ENCODE measurements at places on chromosomes 5 and 9.
A peak's percentile ranks its signal among the peaks of the same experiment; 100 is the strongest.

GRCh38 chr5:133783481-133783880 lies 171.1 kb upstream of the FSTL4 start:
- no peaks in the 10 kb centered on the region for H3K4me1 ChIP-seq
- 0 out of 2 replicates have a peak, but pooled peaks cover 4% of the 10 kb centered on the region for H3K27me3 ChIP-seq
- no peak overlapping the region for H3K4me3 ChIP-seq
- H3K27ac ChIP-seq, result no peak overlapping the region
- no peak for DNase-seq

DNA sequence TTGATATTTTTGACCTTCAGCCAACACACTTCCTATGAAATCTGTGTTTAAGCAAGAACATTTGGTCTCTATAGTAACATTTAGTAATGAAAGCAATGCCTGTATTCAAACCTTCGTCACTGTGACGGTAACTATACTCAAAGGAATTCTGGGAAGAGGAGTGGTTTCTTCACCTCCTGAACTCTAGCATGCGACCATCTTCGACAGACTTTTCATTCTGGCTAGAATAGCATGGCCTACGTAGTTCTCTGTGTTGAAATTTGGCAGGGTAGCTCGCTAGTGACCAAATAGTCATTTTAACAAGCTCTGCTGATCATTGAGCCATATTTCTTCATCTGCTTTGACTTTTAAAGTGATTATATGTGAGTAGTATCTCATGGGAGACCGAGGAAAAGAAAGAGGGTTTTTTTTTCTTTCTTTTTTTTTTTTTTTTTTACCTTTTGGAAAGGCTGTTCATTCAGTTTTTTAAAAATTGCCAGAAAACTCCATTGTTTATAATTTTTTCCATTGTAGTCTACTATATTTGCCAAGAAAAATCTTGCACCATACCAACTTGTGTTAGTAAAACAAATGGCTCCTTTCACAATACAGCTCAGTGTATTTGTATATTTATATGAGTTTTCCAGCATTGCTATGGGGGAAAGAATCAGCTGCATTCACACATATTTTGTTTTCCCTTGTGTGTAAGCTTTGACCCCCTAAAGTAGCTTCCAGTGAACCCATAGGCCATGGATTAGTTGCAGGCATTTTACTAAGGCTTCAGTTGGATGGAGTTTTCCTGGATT lies 166.8 kb downstream of the NNT start:
- no peak overlapping the region for H3K27ac ChIP-seq
- no peaks in the 10 kb centered on the region for H3K27me3 ChIP-seq
- no peaks in the 10 kb centered on the region for H3K36me3 ChIP-seq
- H3K4me1 ChIP-seq, result peaks cover 2% of the 10 kb centered on the region

- H3K36me3 ChIP-seq, result no peaks in the 10 kb centered on the region
- no peaks in the 10 kb centered on the region for H3K27me3 ChIP-seq
- H3K27ac ChIP-seq, result no peak overlapping the region
- H3K4me3 ChIP-seq, result no peak overlapping the region
These were observed 78.5 kb downstream of the CD180 start for GRCh38 chr5:67118050-67118620.

GRCh38 chr5:69305512-69305911 lies 27.1 kb downstream of the CCDC125 start:
- no peaks in the 10 kb centered on the region for H3K4me1 ChIP-seq
- no peak overlapping the region for H3K27ac ChIP-seq
- no peaks in the 10 kb centered on the region for H3K27me3 ChIP-seq
- no peak for DNase-seq
- no peaks in the 10 kb centered on the region for H3K36me3 ChIP-seq

- DNase-seq, result no peak
- no peak overlapping the region for H3K4me3 ChIP-seq
- H3K27ac ChIP-seq, result no peak overlapping the region
- no peaks in the 10 kb centered on the region for H3K4me1 ChIP-seq
These were observed 171.6 kb downstream of the RASEF start for GRCh38 chr9:82891321-82891720.

- DNase-seq, result no peak
- H3K36me3 ChIP-seq, result peaks cover 38% of the 10 kb centered on the region
- peak overlapping the region; percentile 2 for H3K27ac ChIP-seq
These were observed 33.7 kb upstream of the PRDM12 start for GRCh38 chr9:130630506-130631330.

GRCh38 chr5:1443991-1444360 lies 1.3 kb downstream of the SLC6A3 start:
- DNase-seq, result no peak
- H3K36me3 ChIP-seq, result no peaks in the 10 kb centered on the region
- H3K4me3 ChIP-seq, result no peak overlapping the region
- peaks cover 56% of the 10 kb centered on the region for H3K27me3 ChIP-seq
- H3K4me1 ChIP-seq, result no peaks in the 10 kb centered on the region

GRCh38 chr9:73213300-73213699 lies 61.6 kb downstream of the ANXA1 start:
- H3K27me3 ChIP-seq, result no peaks in the 10 kb centered on the region
- H3K36me3 ChIP-seq, result no peaks in the 10 kb centered on the region
- no peak for DNase-seq
- H3K4me3 ChIP-seq, result no peak overlapping the region
- H3K4me1 ChIP-seq, result peaks cover 6% of the 10 kb centered on the region
- no peak overlapping the region for H3K27ac ChIP-seq

DNA sequence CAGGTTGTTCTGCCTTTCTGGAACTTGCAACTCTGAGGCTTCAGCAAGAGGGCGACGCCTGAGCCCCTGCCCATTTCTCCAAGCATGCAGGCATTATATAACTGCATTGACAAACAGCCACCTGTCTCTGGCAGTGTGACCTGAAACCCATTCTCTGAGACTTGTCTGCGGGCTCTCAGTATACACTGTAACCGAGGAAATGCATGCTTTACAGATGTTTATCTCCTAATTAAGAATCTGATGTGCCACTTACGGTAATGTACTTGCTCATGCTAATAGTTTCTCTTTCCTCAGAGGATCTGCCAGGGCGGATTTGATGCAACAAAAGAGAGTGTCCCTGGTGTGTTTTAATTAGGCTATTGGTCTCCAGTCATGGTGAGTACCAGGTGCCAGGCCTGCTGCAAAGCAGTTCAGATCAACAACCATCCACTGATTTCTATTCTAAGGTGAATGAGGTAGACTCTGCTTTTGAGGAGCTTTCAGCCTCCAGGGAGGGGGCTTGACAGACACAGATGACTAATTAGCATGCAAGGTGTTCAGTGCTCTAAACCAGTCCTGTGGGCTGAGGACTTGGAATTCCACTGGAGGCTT lies 593.7 kb upstream of the KLF4 start:
- H3K36me3 ChIP-seq, result no peaks in the 10 kb centered on the region
- peaks cover 2% of the 10 kb centered on the region for H3K4me1 ChIP-seq
- no peaks in the 10 kb centered on the region for H3K27me3 ChIP-seq
- no peak overlapping the region for H3K27ac ChIP-seq
- no peak for DNase-seq

- no peak overlapping the region for H3K27ac ChIP-seq
- no peak for DNase-seq
- no peaks in the 10 kb centered on the region for H3K4me1 ChIP-seq
- H3K27me3 ChIP-seq, result no peaks in the 10 kb centered on the region
- H3K36me3 ChIP-seq, result no peaks in the 10 kb centered on the region
These were observed 56.1 kb downstream of the MTREX start for GRCh38 chr5:55363856-55364255.

DNA sequence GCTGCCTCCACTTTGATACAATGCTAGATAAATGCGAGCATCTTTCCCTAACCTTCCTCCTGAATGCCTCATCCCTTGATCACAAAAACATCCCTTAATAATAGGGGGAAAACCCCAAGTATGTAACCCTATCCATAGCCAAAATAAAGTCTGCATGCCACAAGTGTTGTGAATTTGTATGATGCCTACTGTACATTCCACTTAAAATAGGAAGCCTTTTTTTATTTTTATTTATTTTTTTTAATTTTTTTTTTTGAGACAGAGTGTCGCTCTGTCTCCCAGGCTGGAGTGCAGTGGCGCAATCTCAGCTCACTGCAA lies 207.0 kb downstream of the AOPEP start:
- no peak overlapping the region for H3K27ac ChIP-seq
- no peak for DNase-seq
- H3K36me3 ChIP-seq, result no peaks in the 10 kb centered on the region
- no peak overlapping the region for H3K4me3 ChIP-seq

DNA sequence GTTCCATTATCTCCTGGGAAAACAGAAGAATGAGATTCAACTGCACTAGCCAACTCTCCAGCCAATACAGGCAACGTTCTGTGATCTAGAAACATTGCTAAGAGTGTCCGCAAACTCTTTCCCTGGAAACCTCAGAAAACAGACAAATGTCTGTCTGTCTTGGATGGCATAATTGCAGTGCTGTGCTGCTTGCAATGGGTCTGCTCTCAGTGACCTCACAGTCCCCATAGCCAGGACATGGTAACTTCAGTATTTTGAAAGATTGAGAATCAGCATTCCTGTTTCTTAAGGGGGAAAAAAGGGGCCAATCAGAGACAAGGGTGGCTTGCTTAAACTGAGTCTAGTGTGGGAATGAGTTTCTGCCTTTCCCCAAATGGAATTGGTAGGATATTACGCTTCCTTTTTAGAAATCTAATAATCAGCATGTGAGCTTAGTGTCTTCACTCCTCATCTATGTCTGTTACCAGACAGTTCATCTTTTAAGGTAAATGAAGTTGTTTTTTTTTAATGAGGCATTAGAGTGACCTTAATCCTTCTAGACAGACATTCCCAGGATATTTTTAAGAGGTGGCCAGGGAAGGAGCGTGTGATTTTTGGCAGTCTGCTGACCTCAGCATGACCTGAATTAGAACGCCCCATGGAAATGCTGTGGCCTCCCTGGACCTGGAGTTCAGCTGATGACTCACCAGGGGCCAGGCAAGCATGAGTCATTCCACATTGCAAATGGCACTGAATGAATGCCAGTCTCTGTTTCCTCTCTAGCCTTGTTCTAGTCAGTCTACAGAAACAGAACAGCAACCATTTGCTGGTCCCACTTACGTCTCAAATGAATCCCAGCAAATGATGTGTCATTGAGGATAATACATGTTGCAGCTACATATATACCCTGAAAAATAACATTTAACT lies 210.2 kb upstream of the ACTBL2 start:
- no peak overlapping the region for H3K27ac ChIP-seq
- no peaks in the 10 kb centered on the region for H3K36me3 ChIP-seq
- no peak overlapping the region for H3K4me3 ChIP-seq
- no peaks in the 10 kb centered on the region for H3K27me3 ChIP-seq
- peak; percentile 33 for DNase-seq
- no peaks in the 10 kb centered on the region for H3K4me1 ChIP-seq

DNA sequence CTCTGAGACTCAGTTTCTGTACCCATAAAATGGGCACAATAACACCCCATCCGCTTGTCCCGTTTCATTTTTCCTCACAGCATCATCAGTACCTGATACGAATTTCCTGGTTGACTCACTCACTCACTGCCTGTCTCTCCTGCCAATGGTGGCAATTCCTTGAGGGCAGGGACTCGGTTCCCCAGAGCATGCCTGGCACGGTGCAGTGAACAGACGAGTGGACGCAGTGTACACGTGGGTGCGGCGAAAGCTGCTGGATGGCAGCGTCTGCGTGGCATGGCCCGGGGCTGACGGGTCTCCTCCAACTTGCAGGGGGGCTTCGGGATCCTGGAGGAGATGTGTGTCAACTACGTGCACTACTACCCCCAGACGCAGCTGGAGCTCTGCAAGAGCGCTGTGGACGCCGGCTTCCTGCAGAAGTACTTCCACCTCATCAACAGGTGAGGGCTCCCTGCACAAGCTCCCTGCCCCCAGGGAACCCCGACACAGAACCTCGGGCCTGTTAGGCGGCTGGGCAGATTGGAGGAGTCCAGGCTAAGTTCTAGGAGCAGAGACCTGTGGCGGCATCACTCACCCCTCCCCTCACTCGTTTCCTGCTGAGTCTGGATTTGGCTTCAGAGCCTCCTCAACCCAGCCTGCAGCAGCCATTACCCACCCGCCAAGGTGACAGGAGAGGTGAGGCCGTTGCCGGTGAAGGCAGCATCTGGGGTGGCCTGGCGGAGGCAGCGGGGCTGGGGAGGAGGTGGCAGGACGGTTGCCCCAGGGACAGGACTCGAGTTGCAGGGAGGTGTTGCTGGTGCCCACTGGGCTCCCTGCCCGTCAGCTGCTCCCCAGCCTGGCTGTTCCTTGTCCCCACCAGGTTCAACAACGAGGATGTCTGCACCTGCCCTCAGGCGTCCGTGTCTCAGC lies 20.3 kb downstream of the DBH start:
- H3K4me1 ChIP-seq, result no peaks in the 10 kb centered on the region
- H3K27me3 ChIP-seq, result peaks cover 11% of the 10 kb centered on the region
- H3K27ac ChIP-seq, result no peak overlapping the region
- no peaks in the 10 kb centered on the region for H3K36me3 ChIP-seq
- DNase-seq, result no peak

- H3K27ac ChIP-seq, result no peak overlapping the region
- H3K4me3 ChIP-seq, result no peak overlapping the region
- H3K4me1 ChIP-seq, result peaks cover 4% of the 10 kb centered on the region
- no peak for DNase-seq
These were observed 117.9 kb downstream of the ANXA1 start for GRCh38 chr9:73269430-73270101.

GRCh38 chr5:78841767-78842166 lies 143.3 kb downstream of the ARSB start:
- no peak for DNase-seq
- H3K36me3 ChIP-seq, result no peaks in the 10 kb centered on the region
- H3K27ac ChIP-seq, result no peak overlapping the region
- no peak overlapping the region for H3K4me3 ChIP-seq
- H3K27me3 ChIP-seq, result no peaks in the 10 kb centered on the region

DNA sequence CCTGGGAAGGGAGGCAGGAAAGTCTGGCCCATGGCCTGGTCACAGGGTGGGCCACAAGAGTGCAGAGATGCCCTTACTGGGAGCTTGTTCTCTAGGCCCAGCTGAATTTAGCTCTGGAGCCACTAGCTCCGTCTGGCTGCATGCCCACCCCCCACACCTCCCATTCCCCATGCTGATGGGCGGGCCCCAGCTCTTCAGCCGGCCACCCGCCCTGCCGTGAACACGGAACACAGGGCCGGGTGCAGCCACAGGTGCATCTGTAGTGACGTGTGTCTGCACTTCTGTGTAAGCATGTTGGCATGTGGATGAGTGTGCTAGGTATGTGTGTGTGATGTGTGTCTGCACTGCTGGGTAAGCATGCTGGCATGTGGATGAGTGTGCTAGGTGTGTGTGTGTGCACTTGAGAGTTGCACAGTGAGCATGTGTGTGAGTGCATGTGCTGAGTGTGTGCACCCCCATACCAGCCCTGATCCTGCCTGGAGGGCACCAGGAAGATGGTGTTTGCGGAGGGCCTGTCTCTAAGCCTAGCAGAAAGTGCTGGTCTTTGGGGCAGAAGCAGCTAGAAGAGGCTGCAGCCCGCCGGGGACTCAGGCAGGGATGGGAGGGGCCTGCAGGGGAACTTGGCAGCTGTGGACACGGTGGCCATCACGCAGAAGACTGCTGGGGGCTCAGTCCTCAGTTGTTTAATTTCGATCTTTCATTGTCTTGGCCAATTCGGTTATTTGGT lies 136.4 kb downstream of the CACNA1B start:
- H3K27ac ChIP-seq, result no peak overlapping the region
- no peaks in the 10 kb centered on the region for H3K36me3 ChIP-seq
- no peaks in the 10 kb centered on the region for H3K27me3 ChIP-seq

DNA sequence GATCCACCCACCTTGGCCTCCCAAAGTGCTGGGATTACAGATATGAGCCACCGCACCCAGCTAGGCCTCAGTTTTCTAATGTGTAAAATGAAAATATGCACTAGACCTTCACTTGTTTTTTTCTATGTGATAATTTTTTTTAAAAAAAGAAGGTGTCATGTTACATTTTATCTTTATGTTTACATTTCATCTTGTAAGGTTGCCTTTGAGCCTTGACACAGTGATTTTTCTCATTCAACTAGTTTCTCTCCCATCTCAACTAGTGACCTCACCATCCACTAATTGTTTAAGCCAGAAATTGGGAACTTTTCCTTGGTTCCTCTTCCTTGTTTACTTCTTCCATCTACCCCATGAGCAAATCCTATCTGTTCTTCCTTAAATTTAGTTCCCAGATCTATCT lies 21.5 kb downstream of the TMC1 start:
- DNase-seq, result no peak
- H3K27ac ChIP-seq, result no peak overlapping the region
- no peaks in the 10 kb centered on the region for H3K4me1 ChIP-seq
